Choroid plexus epithelial cell (primary cell): ENCODE measurements at places on chromosomes 12 and 14.

- DNase-seq: no peak
Observed at GRCh38 chr12:41530441-41530840, 342.3 kb downstream of the PDZRN4 start.

- no peak for DNase-seq
Observed at GRCh38 chr14:69333791-69334337, 64.2 kb downstream of the ERH start.

- DNase-seq: no peak
Observed at GRCh38 chr12:62299617-62300016, 39.4 kb downstream of the USP15 start.

GRCh38 chr12:92597997-92598396 is 104.8 kb upstream of the PLEKHG7 start:
- peak; percentile 50 for DNase-seq
